ENCODE measurements at places on chromosomes 1 and 21. TPM values are rescaled to one million over a fixed set of nuclear protein-coding genes. Genes with fewer than 3 reads are reported as not detected.

ETV3L gene
- total RNA-seq: not detected

TCHH gene
- total RNA-seq: not detected

BMP8A gene
- 0.44 TPM for total RNA-seq

RCSD1 gene
- 1.00 TPM for total RNA-seq

GBP2 gene
- 19.4 TPM for total RNA-seq

NCF2 gene
- not detected for total RNA-seq

ZNF683 gene
- total RNA-seq: not detected

LRRC7 gene
- total RNA-seq: 0.11 TPM

TIE1 gene
- 562 TPM for total RNA-seq

SMG5 gene
- 82.6 TPM for total RNA-seq

INSRR gene
- total RNA-seq: not detected

SPATA21 gene
- total RNA-seq: not detected
